Tibial artery (tissue), 4 donors: ENCODE measurements at places on chromosomes 3 and 15.
A peak's percentile ranks its signal among the peaks of the same experiment; 100 is the strongest.

DNA sequence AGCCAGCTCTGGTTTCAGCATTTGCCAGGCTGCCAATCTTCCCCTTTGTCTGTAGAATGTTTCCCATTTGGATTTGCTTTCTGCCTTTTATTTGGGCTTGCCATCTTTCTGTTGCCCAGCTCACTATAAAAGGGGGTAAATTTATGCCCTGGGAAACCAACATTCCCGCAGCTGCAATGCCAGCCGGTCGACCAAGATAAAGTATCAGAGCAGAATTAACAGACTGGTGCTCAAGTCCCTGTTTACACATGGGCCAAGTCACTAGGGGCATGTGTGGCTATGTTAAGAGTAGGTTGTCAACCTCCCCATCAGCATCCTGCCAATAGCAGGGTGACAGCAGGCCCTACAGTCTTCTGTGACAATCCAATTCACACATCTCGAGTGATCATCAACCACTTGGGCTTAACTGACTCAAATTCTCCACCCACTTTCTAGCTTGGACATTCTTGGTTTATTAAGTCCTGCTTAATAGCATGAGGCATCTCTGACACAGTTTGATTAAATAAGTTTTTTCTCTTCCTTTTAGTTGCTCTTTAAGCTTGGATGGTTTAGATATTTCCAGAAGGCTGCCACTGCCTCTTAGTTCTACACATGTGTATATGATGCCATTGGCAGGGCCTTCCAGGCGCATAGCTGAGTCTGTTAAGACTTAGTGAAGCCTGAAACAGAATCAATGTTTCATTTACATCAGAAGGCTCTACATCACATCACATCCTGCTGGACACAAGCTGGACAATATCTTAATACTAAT lies 24.1 kb upstream of the VEPH1 start:
- no peak for DNase-seq

- no peak for DNase-seq
Observed at GRCh38 chr3:127751163-127751621, 71.1 kb downstream of the MGLL start.

DNA sequence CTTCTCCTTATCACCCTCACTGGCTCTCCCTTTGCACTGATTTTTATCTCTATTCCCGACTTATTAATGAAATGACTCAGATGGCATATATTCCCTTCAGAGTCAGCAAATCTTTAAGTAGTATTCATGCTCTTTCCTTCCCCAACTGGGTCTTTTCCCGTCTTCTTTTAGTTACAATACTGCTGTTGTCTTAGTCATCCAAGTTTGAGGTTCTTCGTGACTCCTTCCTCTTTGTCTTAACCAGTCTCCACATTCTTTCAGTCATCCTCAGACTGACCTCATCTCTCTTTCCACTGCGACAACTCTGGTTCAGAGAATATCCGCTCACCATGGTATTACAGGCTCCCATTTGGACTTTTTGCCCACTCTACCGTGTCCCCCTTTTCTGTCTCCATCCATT lies 12.4 kb downstream of the WDR5B start:
- DNase-seq = no peak

GRCh38 chr15:96327155-96327741 lies 3.3 kb upstream of the NR2F2 start:
- DNase-seq = peak; percentile 27

GRCh38 chr15:78626381-78626995 lies 5.7 kb upstream of the CHRNA3 start:
- DNase-seq = no peak

DNA sequence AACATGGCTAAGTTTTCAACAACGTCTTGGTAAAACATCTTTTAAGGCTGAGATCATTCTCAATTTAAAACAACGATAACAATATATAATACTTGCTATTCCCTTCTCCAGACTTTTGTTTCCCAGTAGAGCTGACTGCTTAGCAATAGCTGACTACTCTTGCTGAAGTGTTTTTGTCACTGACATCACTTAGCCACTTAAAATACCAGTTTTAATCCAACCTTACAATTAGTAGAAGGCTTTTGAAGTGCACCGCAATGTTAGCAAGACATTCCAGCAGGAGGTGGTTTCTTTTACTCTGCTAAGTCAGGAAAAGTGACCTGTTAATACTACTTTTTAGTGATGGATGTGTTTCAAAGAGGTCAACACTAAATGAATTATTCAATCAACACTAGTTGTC lies 28.7 kb upstream of the GBE1 start:
- DNase-seq = no peak

- DNase-seq = no peak
Observed at GRCh38 chr15:36275656-36276055, 303.8 kb upstream of the CDIN1 start.

GRCh38 chr15:52667597-52667996 lies 11.6 kb downstream of the ATOSA start:
- DNase-seq = no peak

DNA sequence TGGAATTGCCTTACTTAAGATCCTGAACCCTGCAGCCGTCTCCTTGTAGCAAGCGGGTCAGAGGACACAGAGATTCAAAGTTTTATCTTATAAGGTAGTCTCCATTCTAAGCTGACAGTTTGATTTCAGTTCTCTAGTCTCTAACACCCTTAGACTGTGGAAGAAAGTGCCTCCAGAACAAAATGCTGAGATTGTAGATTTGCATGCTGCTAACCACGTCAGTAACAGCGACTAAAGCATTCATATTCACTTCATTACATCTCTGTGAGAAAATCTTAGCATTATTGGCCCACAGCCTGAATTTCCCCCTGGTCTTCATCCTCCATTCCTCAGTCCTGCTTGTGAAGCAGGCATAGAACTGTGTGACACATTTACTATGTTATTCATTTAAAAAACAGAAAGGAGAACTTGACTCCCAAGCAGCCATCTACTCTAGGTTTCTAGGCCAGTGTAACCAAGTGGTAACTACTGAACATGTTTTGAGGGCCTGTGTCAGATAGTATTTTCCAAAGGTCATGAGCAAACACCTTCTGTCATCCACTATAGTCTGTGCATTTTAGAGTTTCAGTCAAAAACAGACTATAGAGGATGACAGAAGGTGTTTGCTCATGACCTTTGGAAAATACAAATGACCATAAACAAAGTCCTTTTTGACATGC lies 27.4 kb downstream of the ARIH2 start:
- no peak for DNase-seq

DNA sequence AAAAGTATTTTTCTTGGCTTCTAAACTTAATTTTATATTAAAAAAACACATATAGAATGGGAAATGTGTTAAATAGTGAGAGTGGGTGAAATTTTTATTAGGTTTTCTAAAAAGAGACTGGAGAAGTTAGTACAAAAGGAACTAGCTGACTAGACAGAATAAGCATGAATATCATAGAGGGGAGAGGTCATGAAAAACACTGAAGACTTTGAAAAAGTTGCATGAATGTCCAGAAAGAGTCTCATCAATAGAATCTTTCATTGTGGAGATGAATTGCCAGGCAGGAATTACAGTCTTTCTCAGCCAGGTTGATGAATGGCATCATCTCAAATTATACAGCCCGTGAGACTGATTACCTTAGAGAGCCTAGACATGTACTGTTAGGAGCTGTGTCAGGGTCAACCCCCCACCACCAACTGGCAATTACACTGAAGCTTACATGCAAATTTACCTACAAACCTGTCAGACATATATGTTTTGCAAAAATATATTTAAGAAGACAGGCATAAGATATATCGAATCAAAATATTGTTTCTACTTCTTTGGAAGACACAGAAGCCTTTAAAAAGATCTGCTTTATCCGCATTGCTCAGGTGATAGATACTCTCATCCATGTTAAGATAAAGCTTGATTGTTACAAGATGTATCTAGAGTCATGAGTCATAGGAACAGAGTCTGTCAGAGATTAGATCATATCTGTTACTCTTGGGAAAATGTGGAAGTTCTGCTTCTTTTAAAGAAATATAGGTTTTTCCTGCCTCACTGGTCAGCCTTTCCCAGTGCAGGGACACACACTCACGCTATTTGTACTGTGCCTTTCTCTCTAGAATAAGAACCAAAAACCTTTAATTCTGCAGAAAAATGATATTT lies 34.8 kb upstream of the PFN2 start:
- DNase-seq = no peak

DNA sequence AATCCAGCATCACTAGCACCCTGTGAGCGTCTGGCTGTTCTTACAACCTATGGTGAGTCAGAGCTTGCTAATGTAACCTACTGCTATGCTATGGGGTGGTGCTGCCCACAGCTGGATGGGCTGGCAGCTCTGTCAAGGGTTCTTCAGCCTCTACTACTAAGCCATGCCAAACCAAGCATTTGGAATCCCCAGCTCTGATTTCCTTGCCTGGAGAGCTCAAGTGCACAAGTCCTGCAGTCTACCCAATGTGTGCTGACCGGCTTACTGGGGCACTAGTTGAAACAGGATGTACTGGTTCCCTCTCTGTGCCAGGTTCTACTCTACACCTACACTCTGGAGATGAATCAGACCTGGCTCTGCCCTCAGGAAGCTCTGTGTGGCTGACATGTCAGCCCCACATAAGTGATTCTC lies 4.2 kb downstream of the TEX264 start:
- no peak for DNase-seq

DNA sequence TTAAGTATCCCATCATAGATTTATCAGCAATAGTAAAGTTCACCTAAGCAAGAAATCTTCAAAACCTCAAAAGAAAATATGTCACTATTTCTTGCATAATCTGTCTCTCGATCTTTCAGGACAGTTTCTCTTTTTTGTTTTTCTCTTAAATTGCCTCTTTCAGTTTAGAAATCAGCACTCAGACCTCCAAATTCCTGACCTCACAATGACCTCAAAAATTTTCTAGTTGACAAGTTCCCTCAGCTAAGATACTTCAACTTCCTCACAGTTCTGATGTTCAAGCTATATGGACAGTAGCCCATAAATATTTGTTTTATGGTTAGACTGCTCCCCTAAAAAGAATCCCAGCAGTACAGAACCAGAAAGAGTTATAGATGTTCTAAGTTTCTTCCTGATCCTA lies 24.1 kb downstream of the SLC24A5 start:
- no peak for DNase-seq

- DNase-seq = no peak
Observed at GRCh38 chr15:38631119-38632075, 66.8 kb upstream of the RASGRP1 start.

DNA sequence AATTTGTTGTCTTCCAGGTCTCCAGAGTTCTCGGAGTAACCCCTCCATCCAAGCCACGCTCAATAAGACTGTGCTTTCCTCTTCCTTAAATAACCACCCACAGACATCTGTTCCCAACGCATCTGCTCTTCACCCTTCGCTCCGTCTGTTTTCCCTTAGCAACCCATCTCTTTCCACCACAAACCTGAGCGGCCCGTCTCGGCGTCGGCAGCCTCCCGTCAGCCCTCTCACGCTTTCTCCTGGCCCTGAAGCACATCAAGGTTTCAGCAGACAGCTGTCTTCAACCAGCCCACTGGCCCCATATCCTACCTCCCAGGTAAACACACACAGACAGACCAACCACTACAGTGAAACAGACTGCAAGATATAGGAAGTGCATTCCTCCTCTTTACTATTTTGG lies 87.9 kb upstream of the BLM start:
- DNase-seq = peak; percentile 34

GRCh38 chr3:140943781-140944552 lies 2.3 kb downstream of the SLC25A36 start:
- DNase-seq = no peak

DNA sequence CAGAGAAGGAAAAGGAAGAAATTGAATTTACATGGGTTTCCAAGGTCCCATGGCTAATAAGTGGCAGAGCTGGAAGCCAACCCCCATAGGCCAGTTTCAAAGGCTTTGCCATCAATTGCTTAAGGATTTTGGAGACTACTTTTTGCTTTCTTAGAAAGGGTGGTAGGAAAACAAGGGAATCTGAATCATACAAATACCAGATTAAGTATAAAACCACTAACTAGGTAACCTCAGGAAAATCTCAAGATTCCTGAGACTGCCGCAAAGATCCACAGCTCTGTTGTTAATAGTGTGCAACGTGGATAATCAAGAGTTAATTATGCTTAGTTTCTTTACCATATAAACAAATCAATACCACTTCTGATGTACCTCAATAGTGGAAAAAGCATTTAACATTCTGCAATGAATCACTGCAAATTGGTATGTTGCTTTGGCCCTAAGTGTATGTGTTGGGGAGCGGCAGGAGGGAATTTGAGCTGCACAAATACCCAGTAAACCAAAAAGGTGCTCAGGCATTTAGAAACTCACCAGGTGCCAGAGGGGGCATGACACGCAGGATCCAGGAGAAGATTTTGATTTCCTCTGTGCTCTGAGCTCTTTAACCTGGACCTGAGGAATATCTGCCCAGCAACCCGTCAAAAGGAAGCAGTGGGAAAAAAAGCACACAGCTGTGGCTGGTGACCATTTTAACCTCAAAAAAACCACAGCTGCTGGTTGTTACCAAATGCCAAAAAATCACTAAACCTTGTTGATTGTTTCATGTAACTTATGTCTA lies 22.0 kb downstream of the AADAC start:
- DNase-seq = no peak

- DNase-seq = no peak
Observed at GRCh38 chr3:177934001-177934891, 602.0 kb upstream of the KCNMB2 start.

DNA sequence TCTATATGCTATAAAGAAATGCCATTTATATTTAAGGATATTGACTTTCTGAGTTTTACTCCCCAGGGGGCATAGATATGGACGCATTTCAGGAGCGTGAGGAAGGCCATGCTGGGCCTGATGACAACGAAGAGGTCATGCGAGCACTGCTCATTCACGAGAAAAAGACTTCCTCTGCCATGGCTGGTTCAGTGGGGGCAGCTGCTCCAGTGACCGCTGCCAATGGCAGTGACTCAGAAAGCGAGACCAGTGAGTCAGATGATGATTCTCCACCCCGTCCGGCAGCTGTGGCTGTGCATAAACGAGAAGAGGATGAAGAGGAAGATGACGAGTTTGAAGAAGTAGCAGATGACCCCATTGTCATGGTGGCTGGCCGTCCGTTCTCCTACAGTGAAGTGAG lies 38.4 kb downstream of the GTF2E1 start:
- peak; percentile 62 for DNase-seq

DNA sequence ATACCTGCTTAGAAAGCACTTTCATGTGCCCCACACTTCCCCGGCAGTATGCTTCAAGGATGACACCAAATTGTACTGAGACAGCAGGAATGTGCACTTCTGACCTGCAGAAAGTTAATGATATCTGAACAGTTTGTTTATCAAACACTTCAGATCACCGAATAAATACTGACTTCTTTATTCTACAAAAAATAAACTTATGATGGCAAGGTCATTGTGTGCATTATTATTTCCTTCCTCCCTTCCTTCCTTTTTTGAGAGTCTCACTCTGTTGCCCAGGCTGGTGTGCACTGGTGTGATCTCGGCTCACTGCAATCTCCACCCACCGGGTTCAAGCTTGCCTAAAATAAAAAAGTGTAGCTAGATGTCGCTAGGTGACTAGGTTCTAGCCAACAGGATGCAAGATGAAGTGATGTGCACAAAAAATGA lies 80.3 kb downstream of the FAIM start:
- DNase-seq = no peak

DNA sequence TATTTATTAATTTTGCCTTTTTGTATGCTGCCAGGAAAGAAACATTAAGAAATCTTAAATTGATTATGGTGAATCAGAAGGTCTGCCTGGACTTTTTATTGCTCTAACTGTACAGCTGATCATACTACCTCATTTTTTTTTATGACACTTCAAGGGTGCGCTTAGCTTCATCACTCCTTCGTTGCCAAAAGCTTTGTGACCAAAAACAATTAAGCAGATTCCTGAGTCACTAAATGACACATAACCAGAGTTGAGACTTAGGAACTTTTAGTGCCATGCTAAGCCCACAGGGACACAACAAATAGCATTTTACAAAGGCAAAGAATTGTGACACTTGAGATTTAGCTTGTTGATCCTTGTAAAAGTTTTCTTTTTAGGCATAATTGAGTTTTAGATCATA lies 4.9 kb downstream of the ADIPOQ start:
- no peak for DNase-seq

GRCh38 chr15:78695854-78696253 lies 54.8 kb upstream of the CHRNB4 start:
- no peak for DNase-seq
